Esophagus squamous epithelium (tissue), 5 donors: ENCODE measurements at places on chromosomes 7 and 10.

DNA sequence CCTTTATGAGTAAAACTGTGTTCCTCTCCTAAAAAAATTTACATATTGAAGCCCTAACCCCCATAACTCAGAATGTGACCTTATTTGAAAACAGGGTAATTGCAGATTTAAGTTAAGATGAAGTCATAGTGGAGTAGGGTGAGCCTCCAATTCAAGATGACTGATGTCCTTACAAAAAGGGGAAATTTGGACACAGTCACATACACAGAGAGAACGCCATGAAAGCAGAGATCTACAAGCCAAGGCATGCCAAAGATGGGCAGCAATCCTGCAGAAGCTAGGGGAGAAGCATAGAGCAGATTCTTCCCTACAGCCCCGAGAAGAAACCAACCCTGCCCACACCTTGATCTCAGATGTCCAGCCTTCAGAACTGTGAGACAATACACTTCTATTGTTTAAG lies 23.8 kb upstream of the ADD3 start:
- no peak for DNase-seq

DNA sequence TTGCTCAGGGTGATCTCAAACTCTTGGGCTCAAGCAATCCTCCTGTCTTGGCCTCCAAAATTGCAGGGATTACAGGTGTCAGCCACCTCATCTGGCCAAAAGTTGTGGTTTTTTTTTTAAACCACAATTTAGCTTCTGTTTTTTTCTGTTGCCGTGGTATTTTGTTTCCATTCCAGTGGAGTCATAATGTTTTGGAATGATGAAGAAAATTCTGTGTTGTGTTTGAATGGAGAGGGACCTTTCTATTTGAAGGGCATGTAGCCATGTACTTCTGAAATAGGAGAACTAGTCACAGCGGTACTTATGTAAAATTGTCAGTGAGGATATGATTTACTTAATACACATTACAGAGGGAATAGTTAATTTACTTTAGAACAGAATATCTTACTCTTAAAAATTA lies 201.3 kb downstream of the ARL4A start:
- no peak for DNase-seq

- no peak for DNase-seq
Observed at GRCh38 chr7:16765436-16765859, 11.9 kb downstream of the TSPAN13 start.

GRCh38 chr10:2494399-2494798 lies 572.9 kb upstream of the PFKP start:
- no peak for DNase-seq

- DNase-seq: no peak
Observed at GRCh38 chr7:135552148-135552547, 5.6 kb upstream of the NUP205 start.

GRCh38 chr10:290026-290725 lies 154.9 kb downstream of the ZMYND11 start:
- DNase-seq: no peak

DNA sequence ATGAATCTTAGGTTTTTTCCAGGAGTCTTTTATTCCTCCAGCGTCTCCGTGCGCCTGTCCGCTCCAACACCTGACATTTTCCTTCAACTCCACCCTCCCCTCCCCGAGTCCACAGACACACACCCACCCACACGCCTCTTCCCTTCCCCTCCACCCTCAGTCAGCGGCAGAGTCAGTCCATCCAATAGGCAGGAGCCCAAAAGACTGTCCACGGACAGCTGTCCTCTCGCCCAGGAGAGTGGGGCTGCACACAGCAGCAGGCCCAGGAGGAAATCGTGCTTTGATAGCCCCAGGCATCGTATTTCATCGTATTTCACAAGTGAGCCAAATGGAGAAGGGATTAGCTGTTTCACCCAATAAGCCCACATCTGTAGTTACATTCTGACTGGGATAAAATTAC lies 285.1 kb downstream of the ZEB1 start:
- DNase-seq: no peak

DNA sequence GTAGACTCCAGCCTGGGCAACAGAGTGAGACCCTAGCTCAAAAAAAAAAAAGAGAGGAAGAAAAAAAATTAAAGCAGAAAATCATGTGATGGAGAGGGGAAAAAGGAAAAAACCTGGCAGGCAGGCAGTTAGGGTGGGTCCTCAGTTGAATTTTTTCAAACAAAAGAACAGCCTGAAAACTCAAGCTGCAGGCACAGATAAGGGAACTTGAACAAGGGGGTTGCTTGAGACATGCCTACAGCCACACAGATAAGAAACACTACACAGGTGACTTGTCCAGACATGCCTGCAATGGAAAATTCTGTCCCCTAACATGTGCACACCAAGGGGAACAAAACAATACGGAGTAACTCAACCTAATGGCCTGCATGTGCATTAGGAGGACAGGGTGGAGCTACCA lies 19.2 kb downstream of the VIM start:
- DNase-seq: no peak

- no peak for DNase-seq
Observed at GRCh38 chr7:44633254-44634186, 27.1 kb downstream of the OGDH start.

DNA sequence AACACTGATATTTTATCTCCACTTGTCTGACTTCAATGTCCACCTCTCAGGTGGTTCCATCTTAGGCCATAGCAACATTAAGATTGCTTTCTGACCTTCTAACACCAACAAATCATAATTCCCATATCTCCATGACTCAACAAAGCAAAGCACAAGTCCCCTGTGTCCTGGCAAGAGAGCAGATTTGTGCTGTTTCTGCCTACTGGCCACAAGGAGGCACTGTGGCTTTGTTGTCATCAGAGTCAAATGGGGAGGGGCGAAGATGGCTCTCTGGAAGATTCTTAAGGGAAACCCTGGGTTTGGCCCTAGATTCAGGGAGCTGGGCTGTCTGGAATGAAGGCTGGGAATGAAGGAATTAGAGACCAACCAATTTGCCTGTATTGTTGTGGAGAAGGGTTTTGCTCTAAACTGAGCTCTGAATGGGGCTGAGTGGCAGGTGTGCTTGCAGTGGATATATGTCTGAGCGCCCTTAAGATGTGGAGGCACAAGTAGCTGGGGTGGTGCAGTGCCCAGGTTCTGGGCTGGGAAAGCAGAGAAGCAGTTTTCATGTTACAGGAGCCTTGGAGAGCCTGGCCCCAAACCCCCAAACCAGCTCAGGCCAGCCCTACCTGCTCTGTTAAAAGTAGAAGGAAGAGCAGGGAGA lies 154.8 kb upstream of the PRSS58 start:
- DNase-seq: no peak

DNA sequence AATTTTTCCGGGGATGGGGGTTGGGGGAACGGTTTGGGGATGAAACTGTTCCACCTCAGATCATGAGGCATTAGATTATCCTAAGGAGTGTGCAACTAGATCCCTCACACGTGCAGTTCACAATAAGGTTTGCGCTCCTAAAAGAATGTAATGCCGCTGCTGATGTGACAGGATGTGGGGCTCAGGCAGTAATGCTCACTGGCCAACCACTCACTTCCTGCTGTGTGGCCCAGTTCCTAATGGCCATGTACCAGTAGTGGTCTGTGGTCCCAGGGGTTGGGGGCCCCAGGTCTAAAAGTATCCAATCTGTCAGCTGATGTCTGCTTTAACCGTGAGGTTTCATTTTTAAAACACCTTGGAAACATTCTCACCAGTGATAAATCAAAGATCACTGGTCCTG lies 2.2 kb downstream of the STN1 start:
- no peak for DNase-seq

GRCh38 chr10:128473396-128473795 lies 347.2 kb upstream of the MKI67 start:
- DNase-seq: no peak

DNA sequence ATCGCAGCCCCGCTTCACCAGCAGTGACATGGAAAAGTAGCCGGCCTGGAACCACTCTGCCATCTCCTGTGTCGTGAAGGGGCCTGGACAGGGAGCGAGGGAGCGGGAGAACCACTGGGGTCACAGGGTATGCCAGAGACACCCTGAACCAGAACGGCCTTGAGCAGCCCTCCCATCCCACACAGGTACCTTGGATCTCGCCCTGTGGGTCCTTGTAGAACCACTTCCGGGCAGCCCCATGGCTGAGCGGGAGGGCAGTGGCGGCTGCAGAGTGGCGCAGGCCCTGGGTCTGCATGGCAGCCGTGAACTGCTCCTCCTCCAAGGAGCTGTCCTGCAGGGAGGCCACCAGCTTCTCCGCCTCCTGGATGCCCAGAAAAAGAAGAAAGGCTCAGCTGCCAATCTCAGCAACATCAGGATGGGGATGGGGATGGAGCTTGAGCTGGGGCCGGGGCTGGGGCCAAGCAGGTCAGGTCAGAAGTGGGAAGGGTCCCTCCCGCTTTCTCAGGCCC lies 9.5 kb downstream of the GIGYF1 start:
- no peak for DNase-seq

GRCh38 chr7:83655951-83656556 lies 7.1 kb upstream of the SEMA3E start:
- no peak for DNase-seq

DNA sequence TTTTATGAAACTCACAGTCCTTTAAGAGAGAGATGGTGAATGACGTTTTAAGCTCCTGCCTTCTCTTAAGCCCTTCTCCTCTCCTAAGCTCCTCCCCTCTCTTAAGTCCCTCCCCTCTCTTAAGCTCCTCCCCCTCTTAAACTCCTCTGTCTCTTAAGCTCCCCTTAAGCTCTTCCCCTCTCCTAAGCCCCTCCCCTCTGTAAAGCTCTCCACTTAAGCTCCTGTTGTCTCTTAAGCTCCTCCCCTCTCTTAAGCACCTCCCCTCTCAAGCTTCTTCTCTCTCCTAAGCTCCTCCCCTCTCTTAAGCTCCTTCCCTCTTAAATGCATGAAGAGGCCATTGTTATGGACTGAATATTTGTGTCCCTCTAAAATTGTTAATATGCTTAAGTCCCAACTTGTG lies 1180.6 kb upstream of the AUTS2 start:
- no peak for DNase-seq

- no peak for DNase-seq
Observed at GRCh38 chr10:109861081-109861480, 62.2 kb downstream of the XPNPEP1 start.

DNA sequence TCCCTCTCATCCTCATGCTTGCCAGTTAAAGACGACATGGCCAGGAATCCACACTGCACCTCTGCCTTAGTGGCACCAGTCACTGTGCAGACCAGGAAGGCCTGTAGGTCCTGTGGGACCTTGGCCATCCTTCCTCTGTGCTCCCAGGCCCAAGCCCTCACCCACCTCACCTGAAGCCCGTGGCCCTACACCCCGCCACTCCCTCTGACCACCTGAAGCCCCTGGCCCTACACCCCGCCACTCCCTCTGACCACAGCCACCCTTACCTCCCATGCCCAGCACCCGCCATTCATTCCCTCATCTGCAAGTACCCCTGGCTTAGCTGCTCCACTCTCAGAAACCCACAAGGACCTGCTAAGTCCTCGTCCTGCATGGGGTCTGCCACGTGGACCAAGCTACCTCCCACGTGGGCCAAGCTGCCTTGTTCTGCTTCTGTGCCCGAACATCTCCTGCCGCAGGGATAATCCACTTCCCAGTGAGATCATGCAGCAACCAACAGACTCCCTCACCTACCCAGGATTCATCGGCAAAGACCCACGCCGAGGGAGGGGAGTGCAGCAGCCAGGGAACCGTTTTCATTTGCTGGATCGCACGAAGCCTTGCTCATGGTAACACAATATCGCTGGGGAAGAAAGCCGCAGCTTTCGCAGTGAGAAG lies 151.2 kb downstream of the TCERG1L start:
- no peak for DNase-seq

- no peak for DNase-seq
Observed at GRCh38 chr10:54800741-54801421, at the start of gene PCDH15. Gene PCDH15 (minus strand): TSS chr10:54801231. CDS start chr10:54664262, 136,969 bp downstream.

DNA sequence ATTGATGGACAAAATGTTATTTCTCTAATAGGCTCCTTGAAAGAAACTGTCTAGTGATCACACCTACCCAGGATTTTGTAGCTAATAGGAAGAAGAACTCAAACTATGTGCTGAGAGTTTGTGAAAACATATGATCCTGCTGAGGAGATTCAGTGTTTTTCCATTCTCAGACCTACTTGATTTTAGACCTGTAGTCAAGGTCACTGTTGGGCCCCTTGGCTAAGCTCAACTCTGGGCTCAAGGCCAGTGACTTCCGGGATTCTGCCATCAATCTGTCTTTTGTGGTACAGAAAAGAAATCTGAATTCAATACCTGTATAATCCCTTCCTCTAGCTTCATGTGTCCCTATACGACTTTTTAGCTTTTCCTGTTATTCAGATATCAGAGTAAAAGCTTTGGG lies 79.7 kb upstream of the FERD3L start:
- DNase-seq: no peak
